ENCODE measurements at places on chromosomes 11 and 22.

DNA sequence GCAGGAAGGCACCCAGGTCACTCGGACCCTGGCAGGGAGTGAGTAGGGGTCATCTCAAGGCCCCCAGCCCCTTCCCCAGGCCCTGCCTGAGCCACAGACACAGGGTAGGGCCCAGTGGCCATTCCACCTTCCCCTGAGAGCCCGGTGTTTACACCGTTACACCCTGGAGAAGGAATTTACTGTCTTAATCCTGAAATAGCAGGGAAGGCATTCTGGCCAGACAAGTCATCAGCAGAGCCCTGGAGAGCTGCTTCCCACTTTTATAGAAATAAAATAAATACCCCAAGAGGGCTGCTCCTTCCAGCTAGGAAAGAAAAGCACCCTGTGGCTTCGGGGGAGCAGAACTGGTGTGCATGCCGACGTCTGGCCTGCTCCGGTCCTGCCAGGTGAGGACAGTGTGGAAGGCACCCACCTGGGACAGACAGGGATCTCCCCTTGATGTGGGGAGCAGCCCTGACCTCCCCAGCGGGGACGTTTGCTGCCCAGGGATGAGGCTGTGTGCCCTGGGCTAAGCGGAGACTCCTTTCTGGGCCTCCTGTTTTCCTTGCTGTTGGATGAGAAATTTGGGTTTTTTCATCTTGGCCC lies 180.0 kb downstream of the MN1 start:
- DNase-seq = no peak

DNA sequence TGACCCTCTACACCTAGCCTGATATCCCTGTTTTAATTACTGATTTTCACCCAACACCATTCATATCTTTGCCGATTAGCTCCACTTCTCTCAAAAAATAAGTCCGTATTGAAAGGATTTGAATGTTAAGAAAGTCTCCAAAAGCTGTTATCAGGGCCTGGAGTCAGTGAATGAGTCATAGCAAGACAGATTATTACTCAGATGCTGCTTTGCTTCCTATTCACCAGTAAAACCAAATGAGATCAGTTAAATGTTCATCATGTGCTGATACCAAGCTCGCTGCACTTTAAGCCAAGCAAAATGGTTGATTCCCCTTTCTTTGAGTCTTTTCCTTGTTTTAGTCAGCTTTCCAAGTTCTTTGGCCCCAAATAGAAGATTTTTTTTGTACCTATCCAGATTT lies 228.4 kb downstream of the FAT3 start:
- no peak for DNase-seq

DNA sequence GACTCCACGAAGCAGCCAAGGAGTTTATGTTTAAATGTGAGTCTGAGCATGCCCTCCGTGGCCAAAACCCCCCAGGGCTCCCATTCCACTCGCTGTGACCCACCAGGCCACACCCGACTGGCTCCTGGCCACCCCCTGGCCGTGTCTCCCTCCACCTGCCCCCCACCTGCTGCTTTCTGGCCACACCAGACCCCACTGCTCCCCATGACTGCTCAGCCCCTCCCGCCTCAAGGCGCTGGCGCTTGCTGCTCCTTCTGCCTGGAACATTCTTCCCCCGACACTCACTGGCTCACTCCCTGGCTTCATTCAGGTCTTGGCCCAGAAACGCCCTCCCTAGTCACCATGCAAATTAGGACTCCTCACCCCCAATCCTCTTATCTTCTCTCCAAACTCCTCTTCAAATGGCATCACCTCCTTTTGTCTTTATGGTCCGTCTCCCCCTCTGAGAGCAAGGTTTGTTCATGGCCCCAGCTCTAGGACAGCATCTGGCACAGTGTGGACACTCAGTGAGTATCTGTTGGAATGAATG lies 72.2 kb downstream of the EFCAB6 start:
- no peak for DNase-seq

GRCh38 chr11:7703740-7704139 lies 2.5 kb downstream of the OVCH2 start:
- no peak for DNase-seq

DNA sequence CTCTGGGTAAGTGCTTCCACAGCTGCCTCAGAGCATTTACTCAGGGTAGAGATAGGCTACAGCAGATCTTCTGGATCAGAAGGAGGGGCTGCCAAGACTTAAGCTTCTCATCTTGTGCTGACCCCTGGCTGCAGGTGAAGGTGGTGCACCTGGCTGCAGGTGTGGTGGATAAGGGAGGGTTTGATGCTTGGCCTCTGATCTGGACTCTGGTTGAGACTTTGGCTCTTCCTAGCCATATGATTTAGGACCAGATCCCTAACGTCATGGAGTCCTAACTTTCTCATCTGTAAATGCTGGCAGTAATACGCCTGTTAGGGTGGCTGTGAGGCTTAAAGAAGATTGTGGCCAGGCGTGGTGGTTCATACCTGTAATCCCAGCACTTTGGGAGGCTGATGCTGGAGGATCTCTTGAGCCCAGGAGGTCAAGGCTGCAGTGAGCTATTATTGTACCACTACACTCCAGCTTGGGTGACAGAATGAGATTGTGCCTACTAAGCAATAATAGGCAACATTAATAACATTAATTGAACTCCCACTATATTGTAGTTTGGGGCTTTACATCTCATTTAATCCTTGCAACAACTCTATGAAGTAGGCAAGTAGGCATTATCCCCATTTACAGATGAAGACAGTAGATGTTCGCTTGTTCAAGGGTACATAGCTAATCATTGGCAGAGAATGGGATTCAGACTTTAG lies 10.7 kb downstream of the DTX4 start:
- no peak for DNase-seq

DNA sequence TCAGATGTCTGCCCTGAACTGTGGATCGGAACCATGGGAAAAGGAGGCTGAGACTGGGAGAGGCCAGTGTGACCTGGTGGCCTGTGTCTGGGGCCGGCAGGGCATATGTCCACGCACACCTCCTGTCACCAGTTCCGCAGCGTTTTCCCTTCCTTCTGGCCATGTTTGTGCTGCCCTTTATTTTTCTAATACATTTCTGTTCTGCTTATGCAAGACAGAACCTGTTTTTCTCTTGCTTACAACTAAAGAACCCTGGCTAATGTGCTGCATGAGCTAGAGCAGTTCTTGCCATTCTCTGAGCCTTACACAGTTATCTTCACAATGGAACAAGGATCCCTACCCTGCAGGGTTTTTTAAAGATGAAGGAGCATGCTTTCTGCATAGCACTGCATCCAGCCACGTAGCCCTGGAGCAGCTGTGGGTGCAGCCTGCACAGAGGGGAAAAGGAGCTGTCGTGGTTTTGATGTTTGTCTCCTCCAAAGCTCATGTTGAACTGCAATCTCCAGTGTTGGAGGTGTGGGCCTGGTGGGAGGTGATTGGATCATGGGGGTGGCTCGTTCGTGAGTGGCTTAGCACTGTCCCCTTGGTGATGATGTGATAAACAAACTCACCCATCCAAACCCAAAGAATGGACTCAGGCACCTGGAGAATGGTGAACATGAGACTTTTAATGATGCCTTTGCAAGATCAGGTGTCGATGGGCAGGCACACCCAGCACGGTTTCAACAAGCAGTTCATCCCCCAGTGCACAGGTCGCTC lies 84.8 kb upstream of the SHANK2 start:
- no peak for DNase-seq

DNA sequence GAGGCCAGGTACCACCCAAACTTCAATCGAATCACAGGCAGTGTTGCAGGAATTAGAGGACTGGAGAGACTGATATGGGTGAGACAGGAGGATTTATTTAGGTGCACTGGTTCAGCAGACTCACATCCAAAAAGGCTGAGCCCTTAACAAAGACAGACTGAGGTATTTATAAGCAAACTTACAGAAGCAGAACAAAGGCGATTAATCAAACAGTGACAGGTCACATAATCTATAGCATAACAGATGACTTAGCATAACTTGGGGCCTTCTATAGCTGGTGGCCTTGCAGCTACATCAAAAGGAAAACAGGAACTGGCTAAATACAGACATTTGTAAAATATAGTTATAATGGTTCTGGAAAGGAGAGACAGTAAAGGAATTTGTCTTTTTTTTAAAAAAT lies 2.1 kb downstream of the APOBEC3B start:
- DNase-seq = no peak

GRCh38 chr11:102114032-102114431 lies 3.8 kb downstream of the YAP1 start:
- DNase-seq = no peak

DNA sequence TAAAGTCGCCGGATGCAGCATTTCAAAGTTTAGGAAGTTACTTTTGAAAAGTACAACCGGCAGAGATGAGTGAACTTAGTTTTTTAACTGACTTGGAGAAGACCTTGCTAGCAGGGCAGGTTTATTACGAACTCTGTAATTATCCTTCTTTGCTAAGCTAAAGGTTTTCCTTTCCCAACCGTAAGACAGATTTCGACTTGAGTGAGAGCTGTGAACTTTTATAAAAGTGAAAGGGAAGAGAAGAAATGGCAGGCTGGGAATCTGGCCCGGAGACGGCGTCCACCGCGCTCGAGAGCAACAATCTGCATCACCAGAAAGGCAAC lies 659 bp upstream of the TEAD1 start:
- no peak for DNase-seq

DNA sequence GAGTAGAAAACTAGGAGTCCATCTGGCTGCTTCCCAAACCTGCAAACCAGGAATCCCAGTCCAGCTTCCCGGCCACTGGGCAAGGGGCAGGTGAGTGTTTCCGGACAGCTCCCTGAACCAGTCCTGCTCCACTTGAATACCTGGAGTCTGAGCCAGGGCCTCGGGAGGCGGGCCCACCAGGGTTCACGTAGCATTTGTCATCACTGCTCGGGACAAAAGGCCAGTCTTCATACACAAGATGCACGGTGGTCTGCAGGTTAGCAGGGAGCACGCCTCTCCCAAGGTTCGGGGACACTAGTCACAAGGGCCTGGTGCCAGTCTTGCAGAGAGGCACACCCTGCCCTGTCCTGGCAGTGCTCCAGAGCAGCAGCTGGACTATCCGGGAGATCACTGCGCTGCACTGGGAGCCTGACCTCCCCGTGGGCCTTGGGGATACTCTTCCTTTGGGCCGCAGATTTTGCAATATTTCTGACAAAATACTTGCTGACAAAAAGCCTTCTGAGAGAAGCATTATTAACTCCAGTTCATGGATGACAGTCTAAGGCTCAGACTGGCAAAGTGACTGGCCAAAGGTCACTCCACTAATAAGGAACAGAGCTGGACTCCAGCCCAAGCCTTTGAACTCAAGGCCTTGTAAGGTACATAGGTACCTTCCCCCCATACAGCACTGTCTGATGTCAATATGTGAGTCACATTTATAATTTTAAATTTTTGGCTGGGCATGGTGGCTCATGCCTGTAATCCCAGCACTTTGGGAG lies 25.1 kb downstream of the CD6 start:
- DNase-seq = no peak

- no peak for DNase-seq
Measured at GRCh38 chr11:119316729-119317591, at the start of gene MCAM. Gene MCAM (minus strand): TSS chr11:119317130. CDS start chr11:119317101, 29 bp downstream.

DNA sequence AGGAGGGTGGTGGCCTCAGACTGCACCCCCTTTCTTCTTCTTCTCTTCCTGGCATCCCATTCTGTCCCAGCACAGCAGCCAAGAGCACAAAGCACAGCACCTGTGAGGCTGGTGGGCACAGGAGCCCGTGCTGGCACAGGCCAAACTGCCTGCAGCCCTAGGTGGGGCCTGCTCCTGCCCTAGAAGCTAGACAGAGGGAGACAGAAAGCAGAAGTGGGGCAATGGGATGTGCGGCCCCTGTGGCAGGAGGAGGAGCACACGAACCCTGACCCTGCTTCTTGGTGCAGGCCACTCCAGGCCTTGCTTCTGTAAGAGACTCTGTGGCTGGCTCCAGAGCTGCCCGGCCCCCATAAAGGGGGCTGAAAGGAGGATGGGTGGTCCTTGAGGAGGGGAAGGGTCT lies 3.9 kb upstream of the PTS start:
- DNase-seq = no peak

DNA sequence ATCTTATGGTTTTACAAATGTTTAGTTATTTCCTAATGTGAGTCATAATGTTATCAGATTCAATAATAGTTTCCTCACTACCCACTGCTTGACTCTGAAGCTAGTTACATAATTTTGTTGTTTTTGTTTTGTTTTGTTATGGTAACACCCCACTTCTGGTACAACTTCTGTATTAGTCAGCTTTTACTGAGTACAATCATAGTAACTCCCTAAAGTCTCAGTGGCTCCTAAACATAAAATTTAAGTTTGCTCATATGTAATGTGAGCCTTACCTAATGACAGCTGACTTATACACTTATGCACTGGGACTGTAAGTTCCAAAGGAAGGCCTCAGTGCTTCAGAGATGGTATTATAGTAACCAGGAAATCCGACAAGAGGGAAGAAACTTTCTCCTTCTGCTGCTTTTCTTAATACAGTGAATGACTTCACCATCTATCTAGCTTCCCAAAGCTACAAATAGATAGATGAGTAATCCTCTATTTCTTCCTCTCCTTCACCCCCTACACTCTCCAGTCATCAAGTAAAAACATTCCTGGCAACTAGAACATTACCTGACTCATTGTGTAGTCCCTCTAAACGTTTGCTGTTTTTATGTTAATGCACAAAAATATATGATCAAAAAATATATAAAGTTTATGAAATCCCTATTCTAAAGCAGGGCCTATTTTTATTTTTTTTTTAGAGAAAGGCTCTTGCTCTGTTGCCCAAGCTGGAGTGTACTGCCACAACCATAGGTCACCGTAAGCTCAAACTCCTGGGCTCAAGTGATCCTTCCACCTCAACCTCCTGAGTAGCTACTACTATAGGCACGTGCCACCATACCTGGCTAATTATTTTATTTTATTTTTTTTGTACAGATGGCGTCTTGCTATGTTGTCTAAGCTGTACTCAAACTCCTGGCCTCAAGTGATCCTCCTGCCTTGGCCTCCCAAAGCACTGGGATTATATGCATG lies 563.0 kb downstream of the SOX6 start:
- no peak for DNase-seq

GRCh38 chr11:130737866-130738431 lies 178.3 kb downstream of the SNX19 start:
- no peak for DNase-seq

GRCh38 chr11:66600219-66600618 lies 7.2 kb downstream of the CCS start:
- no peak for DNase-seq

DNA sequence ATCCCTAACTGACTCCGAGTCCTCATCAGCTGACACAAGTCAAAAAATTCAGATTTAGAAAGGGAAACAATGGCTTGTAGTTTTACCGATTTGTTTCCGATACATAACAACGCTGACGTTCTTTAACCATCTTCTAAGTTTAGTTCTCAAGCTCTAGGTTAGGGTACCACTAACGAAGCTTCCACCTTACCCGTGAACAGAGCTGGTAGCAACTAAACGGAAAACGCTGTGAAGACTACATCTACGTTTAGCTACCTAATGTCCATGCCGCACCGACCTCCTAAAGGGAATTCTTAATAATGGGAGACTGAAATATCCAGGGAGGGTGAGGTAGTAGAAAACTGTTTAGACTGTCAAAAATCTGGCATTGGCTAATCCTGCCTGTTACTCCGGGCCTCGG lies 1.0 kb downstream of the NUP98 start:
- DNase-seq = no peak

- no peak for DNase-seq
Measured at GRCh38 chr11:82560836-82561235, 172.8 kb downstream of the FAM181B start.

GRCh38 chr11:83480251-83480650 lies 194.1 kb upstream of the CCDC90B start:
- no peak for DNase-seq

- DNase-seq = no peak
Measured at GRCh38 chr11:47057365-47057764, 119.3 kb downstream of the ARFGAP2 start.

GRCh38 chr11:827146-827896 lies 398 bp upstream of the CRACR2B start:
- DNase-seq = no peak
